ENCODE measurements at places on chromosomes 4 and X.

DNA sequence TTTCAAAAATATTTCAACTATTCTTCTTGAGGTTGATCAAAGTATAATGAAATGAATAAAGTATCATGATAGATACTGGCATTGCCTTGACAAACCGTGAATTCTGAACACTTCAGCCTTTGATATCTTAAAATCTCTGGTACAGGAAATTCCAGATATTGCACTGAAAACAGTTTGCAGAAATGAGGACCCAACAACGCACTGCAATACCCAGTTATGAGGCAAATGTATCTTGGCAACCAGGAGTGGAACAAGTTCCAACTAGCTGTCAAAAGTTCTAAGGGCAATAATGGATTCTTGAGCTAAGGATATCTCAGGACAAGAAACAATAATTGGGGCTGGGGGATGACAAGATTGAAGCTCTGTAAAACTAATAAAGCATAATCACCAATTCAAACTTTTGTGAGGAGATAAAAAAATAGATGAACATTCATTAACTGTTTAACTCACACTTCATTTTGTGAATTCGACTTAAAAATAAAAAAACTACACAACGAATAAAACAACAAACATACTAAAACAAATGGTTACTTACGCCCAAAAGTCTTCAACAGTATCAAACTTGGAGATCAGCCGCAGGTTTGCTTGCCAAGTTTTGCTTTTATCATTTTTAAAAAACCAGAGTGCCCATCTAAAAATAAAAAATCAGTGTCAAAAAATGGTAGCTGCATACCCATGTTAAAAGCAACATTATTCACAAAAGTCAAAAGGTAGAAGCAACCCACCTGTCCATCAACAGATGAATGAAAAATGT, 38.1 kb downstream of the EIF4E start:
- no peak for DNase-seq

DNA sequence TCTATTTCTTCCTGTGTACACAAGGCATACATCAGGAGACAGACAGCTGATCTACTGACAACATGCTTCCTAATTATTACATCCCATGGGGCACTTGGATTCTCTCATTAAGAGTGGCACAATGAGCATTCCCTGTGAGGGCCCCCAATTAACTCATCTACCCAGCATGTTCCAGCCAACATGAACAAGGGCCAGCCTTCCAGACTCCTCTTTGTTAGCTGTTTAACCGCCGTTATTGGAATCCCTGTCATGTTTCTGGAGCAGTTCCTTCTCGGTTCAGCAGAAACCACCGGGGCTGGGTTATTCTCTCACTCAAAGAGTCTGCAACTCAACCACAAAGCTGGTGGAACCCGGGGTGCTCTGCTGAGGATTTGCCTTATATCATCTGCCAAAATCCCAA, 9.9 kb upstream of the GPM6B start:
- DNase-seq = no peak

DNA sequence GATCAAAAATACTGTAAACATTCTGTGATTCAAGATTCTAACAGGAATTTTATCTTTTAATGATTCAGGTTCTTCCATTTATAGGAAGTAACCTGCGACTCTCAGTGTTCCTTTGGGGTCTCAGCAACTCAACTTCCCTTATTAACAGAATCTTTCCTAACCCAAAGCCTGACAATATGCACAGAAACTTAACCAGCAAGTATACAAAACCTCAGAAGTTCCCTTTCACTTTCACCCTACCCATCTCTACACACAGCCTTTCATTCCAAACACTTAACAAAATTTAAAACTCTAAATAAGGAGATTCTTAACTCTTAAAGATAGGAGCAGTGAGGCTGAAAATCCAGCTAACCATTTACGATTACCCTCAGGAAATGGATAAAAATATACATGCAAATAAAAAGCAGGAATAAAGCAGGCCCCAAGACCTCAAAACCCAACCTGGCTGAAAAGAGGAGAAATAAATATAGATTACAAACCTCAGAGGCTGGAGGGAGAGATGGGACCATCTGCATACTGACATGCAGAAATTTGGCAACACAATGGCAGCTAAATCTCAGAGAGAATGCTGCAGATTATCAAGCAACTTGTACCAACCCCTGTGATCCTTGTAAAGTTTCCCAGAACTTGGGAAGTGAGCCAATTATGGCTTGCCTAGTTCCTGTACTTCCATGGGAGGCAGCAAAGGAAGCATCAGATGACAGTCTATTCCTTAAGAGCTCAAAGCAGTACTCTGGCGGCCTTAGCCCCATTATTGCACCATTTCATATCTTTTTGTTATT, 101.0 kb downstream of the ATP11C start:
- DNase-seq = peak; percentile 25

DNA sequence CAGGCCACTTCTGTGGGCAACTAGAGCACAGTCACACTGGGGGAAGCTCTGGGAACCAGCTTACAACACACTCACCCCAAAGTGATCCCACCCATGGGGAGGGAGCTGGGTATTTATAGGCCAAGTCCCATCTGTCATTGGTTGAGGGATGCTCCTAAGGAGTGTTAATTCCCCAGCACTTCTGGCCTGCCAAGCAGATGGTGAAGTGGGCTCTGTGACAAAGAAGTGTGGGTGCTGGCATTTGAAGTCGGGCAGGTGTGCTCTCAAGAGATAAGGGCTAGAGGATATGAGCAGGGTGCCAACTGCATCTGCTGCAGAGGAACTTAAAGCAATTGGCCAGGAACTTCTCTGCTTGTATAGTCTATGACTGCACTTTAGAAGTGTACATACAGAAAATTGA, 30.9 kb downstream of the PTCHD1 start:
- no peak for DNase-seq

GRCh38 chr4:149158817-149159216, 656.8 kb downstream of the IQCM start:
- DNase-seq = no peak

DNA sequence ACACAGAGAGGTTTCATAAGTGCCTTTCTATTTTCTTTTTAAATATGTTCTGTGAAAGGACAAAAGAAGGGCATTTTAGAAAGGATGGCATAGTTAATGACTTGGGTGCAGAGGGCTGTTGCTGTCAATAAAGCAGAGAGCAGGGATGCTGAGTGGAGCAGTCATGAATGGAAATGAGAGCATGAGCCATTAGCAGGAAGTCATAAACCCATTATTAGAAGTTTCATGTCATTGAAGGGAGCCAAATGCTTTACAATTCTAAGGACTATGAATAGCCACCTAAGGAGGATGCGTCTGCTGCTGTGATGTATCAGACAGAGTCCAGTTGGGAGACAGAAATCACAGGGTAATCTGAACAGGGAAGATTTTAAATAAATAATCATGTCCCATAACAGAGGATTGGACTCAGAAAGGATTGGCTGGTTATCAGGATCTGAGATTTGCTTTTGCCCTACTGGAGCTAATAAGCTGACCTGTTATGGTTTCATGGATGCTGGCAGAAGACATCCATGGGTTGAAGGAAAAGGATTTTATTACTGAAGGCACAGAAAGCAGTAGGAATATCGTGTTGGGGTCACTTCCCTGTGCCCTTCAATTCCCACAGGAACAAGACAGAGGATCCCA, 47.5 kb upstream of the WDR19 start:
- DNase-seq = no peak

DNA sequence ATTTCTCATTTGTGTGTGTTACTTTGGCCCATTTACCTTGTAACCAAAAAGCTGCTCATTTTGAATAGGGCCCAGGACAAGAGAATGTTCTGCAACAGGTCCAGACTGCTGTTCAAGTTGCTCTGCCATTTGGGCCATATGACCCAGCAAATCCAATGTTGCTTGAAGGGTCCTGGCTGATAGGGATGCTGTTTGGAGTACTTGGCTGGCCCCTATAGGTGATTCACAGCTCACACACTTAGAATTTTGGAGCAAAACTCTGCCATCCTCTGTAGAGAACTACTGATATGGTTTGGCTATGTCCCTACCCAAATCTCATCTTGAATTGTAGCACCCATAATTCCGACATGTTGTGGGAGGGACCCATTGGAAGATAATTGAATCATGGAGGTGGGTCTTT, 131.5 kb downstream of the AASDH start:
- no peak for DNase-seq
